ENCODE measurements at places on chromosomes 16 and 17.

DNA sequence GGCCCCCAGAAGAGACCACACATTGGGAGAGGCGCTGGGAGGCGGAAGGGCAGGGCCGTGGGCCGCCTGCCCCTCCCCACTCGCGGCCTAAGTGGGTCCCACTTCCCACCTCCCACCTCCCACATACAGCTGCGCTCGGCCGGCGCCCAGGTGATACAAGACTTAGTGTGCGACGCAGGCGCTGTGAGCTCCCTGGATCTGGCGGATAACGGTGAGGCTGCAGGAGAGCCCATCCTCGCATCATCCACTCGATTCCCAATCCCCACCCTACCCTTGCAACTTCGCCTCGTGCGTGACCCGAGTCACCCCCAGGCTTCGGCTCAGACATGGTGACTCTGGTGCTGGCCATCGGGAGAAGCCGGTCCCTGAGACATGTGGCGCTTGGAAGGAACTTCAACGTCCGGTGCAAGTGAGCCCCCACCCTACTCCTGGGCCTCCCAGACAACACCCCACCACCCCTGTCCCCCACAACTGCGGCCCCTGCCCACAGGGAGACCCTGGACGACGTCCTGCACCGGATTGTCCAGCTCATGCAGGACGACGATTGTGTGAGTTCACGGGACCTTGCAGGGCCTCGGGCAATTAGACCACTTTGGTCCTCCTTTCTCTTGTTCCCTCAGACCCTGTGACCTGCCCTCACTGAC lies 3.9 kb downstream of the CARMIL2 start:
- no peak for DNase-seq

DNA sequence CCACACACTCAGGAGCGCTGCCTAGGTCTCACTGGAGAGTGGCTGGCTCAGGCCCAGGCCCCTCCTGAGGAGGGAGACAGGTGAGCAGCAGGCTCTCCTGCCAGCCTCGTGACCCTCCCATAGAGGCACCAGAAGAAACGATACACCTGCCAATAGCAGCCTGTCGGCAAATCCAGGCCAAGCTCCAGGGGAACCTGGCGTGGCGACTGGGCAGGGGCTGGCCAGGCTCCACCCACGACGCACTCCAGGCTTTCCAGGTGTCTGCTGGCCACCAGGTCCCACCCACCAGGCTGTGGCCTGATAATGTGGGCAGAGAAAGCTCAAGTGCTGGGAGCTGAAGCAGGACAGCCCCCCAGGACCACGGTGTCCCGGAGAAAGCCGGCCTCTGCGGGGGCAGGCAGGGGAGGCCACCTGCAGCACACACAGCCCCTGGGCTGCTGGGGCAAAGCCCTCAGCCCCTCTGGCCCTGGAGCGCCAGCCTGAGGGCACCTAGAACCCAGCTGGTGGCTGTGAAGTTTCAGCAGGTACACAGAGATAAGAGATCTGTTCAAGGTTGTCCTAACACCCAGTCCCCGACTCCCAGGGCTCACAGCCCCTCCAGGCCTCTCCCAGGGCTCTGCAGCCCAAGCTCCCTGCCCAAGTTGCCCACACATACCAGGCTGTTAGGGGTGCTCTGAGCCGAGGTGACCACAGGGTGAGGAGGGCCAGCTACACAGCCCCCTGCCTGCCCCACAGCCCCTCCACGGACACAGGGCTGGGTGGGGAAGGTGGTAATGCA lies 2.4 kb downstream of the PGAP6 start:
- DNase-seq: no peak

DNA sequence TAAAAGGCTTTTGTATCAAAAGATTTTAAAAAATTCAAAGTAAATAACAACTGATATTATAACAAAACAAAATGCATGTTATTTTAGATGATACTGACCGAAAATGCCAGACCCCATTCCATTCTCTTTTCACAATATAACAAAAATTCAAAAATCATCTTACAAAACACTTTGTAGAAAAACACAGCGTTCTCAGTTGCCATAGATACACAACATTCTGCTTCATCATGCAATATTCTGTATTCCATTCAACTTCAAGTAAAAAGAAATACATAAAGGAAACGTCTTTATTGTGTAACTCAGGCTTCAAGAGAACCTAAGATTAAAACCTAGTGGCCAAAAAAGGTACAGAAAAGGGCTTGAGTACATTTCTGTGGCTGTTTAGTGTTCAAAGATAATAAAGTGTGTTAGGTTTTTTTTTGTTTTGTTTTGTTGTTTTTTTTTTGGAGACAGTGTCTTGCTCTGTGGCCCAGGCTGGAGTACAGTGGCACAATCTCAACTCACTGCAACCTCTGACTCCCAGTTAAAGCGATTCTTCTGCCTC lies 250.5 kb downstream of the CEP112 start:
- no peak for DNase-seq

DNA sequence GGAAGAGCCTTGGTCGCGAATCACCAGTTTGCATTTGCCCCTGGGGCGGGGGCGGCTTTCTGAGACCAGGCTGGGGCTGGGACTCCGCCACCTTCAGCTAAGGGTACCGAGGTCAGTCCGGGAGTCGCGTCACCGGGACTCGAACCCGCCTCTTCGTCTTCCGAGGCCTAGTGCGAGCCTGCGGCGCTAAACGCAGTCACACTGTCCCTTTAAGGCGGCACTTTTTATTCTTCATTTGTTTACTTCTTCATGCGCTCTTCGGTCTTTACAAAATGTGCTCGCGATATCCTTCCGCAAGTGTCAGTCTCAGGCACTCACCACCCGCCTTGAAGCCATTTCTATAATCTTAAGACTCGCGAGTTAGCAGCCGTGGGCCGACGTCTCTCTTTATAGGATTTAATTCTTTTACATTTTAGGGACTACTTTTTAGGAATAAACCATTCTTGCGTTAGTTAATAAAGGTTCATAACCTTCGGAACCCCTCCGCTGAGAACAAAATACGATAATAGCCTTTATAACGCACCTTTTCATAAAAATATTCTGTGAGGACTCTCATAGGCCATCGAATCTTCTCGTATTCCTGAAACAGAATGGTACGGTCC lies 593 bp upstream of the HEXIM1 start:
- DNase-seq: peak; percentile 86
